ENCODE measurements at places on chromosomes 1 and 21.
A peak's percentile ranks its signal among the peaks of the same experiment; 100 is the strongest.

DNA sequence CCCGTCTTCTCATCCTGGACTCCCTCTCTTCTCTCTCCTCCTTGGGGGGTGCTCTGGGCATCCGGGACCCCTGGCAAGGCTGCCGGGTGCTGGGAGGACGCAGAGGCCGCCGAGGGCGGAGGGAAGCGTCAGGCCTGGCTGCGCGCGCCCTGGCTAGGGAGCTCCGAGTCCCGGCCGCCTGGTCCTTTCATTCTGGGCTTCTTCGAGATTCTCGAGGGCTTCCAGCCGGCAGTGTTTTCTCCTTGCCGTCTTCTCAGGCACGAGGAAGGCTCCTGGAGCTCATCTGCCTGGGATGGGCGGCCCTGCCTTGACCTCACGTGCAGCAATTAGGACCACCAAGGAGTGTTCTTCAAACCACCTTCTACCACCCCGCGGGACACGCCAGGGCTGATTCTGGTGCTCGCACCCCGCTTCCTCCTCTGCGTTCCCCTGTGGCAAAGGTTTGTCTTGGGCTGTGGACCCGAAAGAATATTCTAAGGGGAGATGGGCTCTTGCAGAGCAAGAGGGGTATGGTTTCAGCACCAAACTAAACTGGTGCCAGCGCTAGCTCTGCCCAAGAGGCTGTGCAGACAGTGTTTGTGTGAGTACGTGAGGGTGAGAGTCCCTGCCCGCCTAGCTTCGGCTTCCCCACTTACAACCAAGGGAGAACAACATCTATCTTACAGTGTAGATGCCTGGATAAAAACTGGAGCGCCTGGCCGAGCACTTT, 36.5 kb downstream of the PIK3CD start:
- DNase-seq, result no peak

DNA sequence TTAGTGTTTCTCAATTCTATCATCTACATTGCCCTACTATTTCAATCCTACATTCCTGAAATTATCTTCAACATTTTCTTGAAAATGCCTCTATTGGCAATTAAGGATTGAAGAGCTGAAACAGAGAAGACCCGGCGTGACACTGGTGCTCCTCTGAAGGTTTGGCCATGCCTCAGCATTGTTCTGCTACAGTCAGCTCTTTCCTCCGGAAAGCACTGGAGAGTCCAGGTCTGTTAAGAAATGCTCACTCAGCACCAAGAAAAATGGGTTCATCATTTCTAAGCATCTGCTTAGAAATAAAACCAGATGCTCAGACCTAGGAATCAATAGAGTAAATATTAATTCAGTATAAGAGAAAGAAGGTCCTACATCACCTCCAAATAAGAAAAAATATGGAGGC, 58.8 kb downstream of the WARS2 start:
- no peak for DNase-seq

GRCh38 chr1:115840605-115841460, at the start of gene NHLH2:
Gene NHLH2 (minus strand): TSS chr1:115841126. CDS start chr1:115838372, 2,754 bp downstream.
- DNase-seq, result no peak

GRCh38 chr1:35444519-35444774, 112.8 kb downstream of the KIAA0319L start:
- DNase-seq, result no peak

- DNase-seq, result no peak
Measured at GRCh38 chr1:19395678-19396192, 83.6 kb downstream of the SLC66A1 start.

- DNase-seq, result no peak
Measured at GRCh38 chr1:77625250-77625649, 57.2 kb downstream of the ZZZ3 start.

GRCh38 chr21:40244981-40245380, 377.7 kb downstream of the PCP4 start:
- no peak for DNase-seq

- DNase-seq, result no peak
Measured at GRCh38 chr1:62439652-62440371, 3.0 kb downstream of the USP1 start.

GRCh38 chr1:3842912-3843311, 14.1 kb downstream of the CEP104 start:
- no peak for DNase-seq

DNA sequence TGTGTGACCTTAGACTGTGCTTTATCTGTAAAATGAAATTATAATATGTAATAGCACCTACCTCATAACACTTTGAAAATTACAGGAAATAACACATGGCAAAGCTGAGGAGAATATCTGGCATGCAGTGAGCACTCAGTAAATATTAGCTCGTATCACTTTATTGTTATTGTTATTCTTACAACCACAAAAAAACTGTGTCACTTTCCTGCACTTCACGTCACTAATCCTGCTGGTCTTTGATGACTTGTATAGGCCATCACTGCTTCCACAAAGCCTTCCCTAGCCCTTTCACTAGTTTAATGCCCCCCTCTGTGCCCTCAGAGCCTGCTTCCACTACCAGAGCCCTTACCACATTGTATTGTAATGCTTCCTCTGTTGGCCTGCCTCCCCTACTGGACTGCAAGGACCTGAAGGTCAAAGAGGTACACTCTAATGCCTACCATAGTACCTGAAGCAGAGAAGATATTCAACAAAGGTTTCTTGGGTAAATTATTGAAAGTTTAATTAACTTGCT, 231.6 kb downstream of the NFIA start:
- no peak for DNase-seq

DNA sequence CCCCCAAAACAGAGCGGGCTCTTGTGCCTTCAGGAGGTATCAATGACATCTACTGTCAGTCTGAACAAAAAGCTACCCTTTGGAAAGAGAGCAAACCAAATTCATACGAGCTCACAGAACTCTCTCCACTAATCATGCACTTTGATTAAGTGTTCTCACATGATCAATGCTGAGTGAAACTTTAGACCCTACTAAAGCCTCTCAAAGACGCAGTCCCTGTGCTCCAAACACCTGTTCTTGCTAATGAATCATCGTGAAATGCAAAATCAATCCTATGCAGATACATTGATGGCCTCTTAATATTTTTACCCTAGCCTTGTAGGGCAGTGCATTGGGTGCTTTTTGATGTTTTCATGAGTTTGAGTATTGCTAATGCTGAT, 113.4 kb downstream of the ZBTB18 start:
- DNase-seq, result no peak

GRCh38 chr1:155086128-155086741, 7.6 kb downstream of the EFNA3 start:
- DNase-seq, result peak; percentile 85

GRCh38 chr1:228867951-228868730, 132.9 kb downstream of the RHOU start:
- no peak for DNase-seq

DNA sequence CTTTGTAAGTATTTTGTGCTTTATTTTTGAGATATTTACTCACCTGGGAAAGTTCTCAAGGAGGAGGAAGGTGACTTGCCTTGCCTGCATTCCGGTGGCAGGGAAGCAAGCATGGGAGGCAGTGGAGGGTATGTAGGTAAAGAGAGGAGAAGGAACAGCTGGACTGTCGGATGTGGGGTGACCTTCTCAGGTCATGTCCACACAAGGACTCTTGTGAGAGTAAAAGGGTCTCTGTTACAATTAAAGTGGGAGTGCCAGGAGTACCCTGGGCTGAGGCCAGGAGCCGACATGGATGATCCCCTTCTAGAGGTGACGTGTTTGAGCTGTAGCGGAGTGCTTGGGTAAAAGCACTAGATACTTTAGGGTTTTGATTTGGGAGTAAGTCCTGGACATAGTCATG, 25.0 kb downstream of the UBE4B start:
- no peak for DNase-seq

DNA sequence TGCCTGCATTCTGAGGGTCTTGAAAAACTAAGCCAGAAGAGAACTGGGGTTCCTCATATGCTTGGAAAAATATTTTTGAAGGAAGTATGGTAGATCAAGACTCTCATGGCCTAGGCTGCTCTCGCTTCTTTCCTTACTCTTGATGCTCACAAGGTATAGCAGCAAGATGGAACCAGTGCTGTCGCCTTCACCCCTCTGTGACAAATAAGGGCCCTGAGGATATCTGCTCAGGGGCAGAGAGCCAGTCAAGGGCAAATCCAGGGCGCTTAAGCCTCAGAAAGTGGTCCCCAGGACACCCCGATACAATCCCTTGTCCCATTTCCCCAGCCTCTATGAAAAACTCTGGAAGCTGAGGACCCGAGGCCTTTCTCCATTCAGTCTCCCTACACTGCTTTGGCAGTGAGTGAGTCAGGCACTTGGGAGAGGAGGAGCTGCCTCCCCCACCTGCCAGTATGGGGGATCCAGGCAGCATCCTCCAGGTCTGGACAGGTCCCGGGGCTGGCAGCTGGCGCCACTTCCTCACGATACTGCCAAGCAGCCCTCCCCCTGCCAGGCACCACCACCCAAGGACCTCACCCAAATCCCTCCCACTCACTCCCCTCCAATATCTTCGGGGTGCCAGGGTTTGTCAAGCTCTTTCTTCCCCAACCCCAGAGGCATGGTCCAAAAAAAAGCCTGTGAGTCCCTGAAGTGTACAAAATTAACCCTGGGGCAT, 1.3 kb downstream of the IGSF9 start:
- DNase-seq, result no peak

DNA sequence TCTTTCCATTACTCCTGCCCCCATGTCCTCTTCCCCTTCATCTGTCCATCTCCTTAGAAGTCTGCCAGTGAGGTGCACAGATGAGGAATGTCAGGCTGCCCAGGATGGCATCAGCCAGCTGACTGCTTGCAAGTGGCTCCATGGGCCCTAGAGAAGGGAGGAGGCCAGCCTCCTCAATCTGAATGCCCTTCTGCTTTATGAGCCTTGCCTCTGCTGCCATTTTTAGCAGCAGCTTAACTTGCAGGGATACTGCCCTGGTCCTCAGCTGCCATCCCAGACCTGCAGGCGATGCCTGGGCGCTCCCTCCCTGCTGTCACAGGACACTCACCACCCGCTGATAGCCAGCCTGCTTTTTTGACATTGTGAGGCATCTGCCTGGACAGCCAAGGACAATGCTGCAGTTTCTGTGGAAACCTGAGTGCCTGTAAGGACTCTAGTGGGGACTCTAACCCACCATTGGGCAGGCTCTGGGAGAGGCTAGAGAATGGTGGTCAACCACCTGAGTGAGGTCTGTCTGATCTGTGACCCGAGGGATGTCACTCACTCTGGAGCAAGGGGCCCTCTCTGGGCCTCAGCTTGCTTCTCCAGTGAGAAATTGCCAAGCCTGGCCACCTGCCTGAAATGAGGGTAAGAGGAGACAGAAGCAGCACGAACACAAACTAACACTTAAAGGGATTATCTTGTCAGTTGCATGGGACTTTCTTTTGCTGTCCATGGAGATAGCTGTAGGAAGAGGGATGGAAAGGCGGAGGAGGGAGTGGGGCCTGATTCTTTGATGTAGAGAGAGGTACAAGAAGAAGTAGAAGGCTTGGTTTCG, 185.0 kb downstream of the MIS18A start:
- DNase-seq, result no peak

GRCh38 chr1:111733183-111733991, 5.8 kb downstream of the INKA2 start:
- DNase-seq, result no peak

DNA sequence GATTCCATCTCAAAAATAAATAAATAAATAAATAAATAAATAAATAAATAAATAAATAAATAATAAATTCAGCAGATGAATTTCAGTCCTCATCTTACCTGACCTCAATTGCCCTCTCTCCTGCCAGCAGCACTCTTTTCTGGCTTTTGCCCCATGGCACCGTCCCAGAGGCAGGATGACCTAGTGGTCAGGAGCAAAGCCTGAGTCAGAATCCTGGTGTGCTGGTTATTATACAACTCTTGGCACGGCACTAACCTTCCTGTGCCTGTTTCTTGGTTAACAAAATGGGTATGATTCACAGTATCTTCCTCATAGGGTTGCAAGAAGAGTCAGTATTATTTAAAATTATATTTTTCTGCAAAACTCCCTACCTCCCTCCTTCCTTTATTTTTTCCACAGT, 43.0 kb downstream of the NKAIN1 start:
- DNase-seq, result no peak

DNA sequence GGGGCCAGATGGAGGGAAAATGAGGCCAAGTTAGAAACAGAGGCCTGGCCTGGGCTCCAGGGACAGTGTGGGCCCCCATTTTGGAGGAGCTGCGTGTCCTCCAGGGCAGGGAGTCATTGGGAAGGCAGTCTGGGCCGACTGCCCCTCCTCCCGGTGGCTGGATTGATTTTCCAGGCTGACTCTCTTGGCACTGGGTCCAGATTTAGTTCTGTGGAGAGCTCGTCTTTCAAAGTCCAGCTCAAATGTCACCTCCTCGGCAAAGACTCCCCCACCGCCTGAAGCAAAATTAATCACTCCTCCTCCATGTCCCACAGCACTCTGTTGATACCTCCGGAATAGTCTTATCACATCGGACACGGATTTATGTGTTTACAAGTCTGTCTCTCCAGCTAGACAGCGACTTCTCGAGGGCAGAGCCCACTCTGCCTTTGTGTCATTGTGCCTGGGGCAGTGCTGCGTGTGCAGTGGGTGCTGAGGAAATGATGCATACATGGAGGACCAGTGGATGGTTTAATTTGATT, 175.1 kb downstream of the CAMTA1 start:
- no peak for DNase-seq

- DNase-seq, result peak; percentile 38
Measured at GRCh38 chr1:116377541-116378529, 4.8 kb downstream of the ATP1A1 start.

DNA sequence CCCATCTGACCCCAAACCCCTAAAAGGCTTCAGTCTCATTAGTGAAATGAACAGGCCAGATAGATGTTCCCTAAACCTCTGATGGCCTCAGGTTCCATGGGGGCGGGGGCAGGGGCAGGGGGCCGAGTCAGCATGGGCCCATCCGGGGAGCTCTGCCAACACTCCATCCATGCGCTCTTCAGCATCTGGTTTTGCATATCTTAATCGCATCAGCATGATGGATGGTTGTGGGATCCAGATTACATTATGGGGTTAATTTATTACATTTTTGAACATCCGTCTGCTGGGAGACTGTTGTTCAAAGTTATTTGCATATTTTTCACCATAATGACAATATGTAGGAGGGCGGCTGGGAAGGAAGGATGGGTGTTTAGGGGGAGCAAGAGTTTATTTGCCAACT, 3.1 kb upstream of the MAD2L2 start:
- no peak for DNase-seq

- DNase-seq, result no peak
Measured at GRCh38 chr1:84442256-84442655, 36.8 kb upstream of the RPF1 start.

GRCh38 chr1:224106568-224107281, 7.2 kb upstream of the FBXO28 start:
- DNase-seq, result no peak

GRCh38 chr1:232223887-232224286, 406.0 kb downstream of the SIPA1L2 start:
- no peak for DNase-seq

Data from stimulated activated CD4-positive, alpha-beta T cell treated with anti-CD3 and anti-CD28 coated beads, Interleukin-2, amount 100 ng/mL, for 24 hours (primary cell).